LoVo (cell line): ENCODE measurements at places on chromosomes 12 and 14.

DNA sequence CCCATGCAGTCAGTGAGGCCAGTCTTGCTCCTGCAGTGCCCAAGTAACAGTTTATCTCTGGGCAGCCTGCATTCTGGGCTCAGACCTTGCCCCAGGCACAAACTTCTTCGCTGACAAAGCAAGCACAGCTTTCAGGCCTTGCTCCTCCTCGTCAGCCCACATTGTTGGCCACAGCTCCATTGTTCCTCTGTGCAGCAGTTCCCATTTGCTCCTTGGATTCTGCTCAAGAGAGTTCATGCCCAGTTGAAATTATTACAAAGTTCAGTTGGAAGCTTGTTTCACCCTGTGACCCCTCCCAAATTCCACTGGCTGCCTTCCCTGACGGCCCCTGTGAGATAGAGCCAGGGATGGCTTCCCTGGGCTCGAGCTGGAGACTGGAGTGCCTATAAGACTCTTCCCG lies 163.4 kb upstream of the DDHD1 start:
- DNase-seq: no peak

GRCh38 chr14:95523815-95524448 lies 7.5 kb upstream of the SYNE3 start:
- peak; percentile 19 for DNase-seq

- no peak for DNase-seq
These were observed 178.9 kb upstream of the BCL2L14 start for GRCh38 chr12:11891754-11892386.

GRCh38 chr14:93011141-93011529 lies 88.2 kb downstream of the CHGA start:
- DNase-seq: no peak

DNA sequence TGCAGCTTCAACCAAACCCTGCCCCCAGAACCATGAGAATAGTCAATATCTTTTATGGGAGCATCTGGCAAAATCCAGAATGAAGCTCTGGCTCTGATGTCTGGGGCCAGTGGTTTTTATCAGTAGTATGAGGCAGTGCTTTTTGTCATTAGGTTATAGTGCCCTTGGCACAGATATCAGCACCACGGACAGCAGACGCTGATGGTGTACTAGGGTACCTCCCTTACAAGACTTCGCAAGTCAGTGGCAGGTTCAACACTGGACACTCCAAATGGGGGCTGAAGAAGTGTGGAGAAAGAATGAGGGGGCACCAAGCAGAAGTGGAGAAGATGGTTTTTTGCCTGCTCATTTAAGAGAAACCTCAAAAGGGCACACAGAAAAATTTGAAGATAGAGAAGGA lies 68.2 kb upstream of the E2F7 start:
- peak; percentile 46 for DNase-seq

DNA sequence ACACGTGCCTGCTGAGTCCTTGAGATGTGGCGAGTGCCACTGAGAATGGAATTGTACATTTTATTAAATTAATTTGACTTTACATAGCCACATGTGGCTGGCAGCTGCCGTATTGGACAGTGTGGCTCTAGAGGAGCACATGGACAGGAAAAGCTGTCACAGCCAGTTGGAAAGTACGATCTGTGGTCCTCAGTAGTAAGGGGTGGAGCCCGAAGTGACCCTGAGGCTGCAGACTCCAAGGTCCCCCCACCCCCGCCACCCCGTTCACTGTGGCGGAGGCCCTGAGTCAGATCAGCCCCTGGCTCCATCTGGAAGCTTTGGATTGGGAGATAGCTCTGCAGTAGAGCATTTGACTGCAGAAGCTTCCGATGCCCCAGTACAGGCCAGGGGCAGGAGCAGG lies 25.8 kb upstream of the BEGAIN start:
- no peak for DNase-seq

DNA sequence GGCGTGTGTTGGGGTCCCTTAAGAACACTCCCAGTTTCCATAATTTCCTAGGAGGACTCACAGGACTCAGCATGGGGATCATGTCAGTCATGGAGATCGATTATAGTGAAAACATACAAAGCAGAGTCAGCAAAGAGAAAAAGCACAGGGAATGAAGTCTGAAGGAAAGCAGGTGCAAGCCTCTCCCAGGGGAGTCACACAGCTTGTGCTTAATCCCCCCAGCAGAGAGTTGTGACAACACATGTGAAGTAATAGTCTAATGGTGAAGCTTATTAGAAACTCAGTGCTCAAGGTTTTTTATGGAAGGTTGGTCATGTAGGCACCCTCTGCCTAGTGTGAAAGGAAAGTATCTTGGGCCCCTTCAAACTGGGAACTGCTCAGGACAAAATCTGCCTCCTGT lies 149.0 kb upstream of the SEL1L start:
- no peak for DNase-seq

GRCh38 chr12:111964935-111965334 lies 48.0 kb downstream of the TMEM116 start:
- DNase-seq: no peak

DNA sequence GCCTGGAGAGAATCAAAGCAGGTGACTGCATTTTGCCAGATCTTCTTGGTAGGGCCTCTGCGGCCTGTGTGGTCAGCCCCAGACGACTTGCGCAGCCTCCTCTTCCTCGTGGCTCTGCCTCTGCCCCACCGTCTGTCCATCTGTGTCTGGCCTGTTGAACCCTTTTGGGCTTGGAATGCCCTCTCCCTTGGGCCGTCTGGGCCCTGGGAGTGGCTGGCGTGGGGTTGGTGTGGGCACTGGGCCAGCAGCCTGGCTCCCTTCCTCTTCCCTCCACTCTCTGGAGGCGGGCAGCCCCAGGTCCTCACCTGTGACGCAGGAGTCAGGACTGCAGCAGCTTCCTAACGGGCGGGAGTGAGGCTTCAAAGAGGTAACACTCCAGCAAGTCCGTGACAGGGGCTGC lies 9.7 kb upstream of the CCDC197 start:
- no peak for DNase-seq

GRCh38 chr12:58819985-58820384 lies 100.3 kb downstream of the LRIG3 start:
- no peak for DNase-seq

DNA sequence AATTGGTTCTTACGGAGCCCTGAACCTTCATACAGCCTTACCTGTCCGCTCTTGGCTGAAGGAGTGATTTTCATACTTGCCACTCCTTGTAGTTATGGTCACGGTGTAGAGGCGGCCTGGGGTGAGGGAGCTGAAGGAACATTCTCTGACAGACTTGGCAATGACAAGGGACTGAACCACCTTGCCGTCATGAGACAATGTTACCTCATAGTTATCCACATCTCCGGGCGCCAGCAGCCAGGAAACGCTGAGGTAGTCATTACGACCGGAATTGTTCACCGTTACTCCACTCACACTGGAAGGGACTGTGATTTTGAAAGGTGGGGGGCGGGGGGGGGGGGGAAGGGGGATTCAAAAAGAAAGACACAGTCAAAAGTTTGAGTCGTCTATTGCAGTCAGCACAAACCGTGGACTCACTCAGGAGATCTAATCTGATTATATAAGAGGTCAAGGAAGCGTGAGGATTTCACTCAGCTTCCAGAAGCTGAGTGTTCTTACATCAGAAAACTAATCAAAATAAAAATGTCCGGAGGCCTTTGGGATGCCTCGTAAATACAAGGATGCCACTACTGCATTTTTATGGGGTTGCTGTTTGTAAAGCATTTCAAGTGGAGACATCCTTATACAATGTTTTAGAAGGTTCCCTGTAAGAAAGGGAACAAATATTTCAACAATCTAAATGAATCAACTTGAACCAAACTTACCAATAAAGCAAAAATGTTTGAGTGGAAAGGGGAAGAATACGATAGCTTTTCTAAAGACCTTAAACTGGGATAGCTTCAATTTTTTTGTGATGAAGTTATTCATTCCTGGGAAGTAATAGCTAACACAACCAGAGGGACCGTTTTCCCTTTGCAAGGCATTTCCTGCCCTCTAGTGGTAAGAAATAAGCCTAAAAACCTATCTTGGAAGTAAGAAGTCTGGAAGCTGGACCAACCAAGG lies 60.6 kb downstream of the PTPRB start:
- DNase-seq: peak; percentile 74

DNA sequence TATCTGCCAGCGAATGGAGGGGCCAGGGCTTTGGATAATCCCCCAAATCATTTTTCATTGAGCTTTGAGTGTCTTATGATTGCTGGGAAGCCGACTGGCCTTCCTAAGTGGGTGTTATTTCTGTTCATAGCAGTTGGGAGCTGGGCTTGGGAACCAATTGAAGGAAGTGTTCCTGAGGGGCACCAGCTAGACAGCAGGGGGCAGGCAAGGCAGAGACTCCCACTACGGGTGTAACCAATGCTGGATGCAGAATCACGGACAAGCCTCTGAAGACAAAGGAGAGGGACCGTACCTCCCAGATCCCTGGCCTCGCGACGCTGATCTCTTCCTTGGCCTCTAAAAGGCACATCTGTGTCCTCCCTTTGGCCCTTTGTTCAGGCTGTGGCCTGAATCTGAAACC lies 149.0 kb upstream of the PRMT8 start:
- DNase-seq: peak; percentile 11

DNA sequence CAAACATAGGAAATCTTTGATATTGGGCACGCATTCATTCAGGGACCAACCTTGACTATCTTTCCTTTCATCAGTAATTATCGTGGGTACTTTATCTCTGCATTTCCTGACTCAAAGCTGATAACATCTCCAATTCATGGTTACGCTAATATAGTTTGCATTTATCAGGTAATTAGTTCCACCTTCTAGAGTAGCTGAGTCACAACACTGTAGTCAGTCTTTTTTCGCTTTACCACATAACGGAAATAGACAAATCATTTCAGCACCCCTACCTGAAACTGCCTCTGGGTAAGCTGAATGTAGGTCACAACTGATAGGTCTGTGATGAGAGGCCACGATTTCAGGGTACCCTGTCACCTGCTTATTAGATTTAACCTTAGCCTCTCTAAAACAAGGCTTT lies 36.7 kb upstream of the IL22 start:
- no peak for DNase-seq

- no peak for DNase-seq
These were observed 29.1 kb upstream of the ANO6 start for GRCh38 chr12:45186762-45187161.

DNA sequence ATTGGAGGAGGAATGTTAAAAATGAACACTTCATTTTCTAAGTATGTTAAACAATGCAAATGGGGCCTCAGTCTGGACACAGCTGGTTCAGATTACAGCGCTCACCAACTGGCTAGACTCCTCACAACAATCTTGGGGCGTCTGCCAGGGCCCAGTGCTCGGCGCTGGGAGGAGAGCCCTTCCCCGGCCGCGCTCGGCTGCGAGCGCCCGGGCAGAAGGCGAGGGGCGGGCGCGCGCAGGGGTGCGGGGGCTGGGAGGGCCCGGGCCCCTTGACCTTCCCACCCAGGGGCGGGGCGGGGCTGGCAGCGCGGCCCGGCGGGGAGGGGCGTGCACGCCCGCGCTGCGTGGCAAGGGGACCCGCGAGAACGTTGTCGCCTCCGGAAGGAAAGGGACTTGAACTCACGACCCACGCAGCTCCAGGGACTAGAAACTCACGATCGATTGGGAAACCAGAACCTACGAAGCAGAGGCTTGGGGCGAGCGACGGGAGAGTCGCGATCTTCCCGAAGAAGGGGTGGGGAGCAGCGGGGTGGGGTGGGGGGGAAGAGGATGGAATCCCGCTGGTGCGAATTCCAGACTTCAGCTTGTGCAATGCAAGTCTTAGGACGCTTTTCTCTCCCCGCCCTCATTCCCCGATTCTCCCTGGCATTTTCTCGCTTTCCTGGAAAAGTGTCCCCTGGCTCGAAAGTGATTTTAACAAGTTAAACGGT lies at the start of gene FBLN5:
FBLN5 (minus strand) TSS at position 220 of the 710 bp plus-strand sequence. CDS start 465 bp downstream, outside the sequence.
- DNase-seq: peak; percentile 24

DNA sequence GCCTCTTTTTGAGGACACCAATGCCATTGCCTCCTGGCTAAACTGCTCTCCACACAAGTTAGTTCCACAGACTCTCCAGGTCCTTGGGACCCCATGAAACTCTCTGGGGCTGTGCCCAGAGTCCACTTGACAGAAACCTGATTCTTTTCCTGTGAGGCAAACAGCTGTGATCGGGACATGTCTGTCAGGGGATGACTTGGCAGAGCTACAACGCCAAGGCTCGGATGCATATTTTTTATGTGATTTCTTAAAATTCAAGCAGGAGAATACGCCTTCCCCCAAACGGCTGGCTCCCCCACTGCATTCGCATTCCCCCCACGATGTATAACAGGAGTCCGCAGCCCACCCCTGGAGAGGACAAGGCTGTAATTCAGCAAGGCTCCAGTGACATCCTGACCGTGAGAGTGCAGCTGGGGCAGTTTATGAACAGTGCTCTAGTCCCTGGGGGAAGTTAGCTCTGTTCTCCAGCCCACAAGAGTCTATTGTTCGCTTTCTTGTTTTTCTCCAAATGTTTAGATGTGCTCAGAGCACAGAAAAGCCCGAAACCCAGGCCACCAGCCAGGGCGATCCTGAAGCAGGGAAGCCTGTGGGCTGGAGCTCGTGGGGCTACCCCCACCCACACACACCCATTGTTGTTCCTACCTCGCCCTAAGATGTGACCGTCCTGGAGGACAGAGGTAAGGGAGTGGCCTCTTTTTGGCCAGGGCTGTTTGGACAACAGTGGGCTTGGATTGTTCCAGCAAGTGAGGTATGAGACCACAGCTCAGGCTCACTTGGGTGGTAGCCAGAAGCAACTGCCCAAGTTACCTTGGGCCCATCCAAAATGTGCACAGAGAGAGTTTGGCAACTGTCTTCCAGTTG lies 159.5 kb downstream of the ZFP36L1 start:
- DNase-seq: no peak

- no peak for DNase-seq
These were observed 1.0 kb downstream of the GMFB start for GRCh38 chr14:54487771-54488170.

GRCh38 chr12:95230313-95230712 lies 12.7 kb downstream of the VEZT start:
- DNase-seq: no peak
